ENCODE measurements at places on chromosomes 13 and 19.

- H3K36me3 ChIP-seq, result no peaks in the 10 kb centered on the region
- H3K27ac ChIP-seq, result no peak overlapping the region
- no peak overlapping the region for H3K4me3 ChIP-seq
These were observed 68.6 kb upstream of the MIR17HG start for GRCh38 chr13:91278888-91279287.

DNA sequence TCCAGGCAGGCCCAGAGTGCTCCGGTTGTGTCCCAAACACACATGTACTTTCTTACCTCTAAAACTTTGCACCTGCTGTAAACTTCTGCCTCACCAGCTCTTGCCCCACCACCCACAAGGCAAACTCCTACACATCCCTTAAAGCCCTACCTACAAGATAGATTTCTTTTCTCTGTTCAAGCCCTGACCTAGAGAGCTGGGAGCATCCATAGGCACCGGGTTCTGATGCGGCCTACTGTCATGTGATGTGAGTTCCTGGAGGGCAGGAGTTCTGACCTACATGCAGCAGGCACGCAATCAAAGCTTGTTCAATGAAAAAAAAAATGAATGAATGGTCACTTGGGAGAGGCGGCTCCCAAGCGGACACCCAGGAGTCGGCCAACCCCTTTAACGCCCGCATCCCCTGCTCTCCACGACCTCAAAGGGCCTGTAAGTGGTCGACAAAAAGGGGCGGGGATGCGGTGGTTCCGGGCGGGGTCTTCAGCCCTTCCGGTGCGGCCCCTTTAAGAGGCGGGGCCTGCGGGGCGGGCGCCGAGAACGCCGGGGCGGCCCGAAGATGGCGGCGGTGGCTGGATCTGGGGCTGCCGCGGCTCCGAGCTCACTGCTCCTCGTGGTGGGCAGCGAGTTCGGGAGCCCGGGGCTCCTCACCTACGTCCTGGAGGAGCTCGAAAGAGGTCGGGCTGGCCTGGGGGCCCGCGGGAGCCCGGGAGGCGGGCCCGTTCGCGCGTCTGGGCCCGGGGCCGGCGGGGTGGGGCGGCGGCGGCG, at the start of gene MAP1S:
Gene MAP1S, plus strand, starts transcription at position 534 of the 765 bp plus-strand sequence. Its CDS starts 23 bp downstream, at position 557.
- peak within 1 kb of the TSS; percentile 89 for H3K27ac ChIP-seq
- H3K4me3 ChIP-seq, result peak within 1 kb of the TSS; percentile 90
- H3K36me3 ChIP-seq, result no peaks in the 10 kb centered on the region

- DNase-seq, result no peak
- H3K4me1 ChIP-seq, result peaks cover 10% of the 10 kb centered on the region
- no peaks in the 10 kb centered on the region for H3K27me3 ChIP-seq
- peaks cover 2% of the 10 kb centered on the region for H3K36me3 ChIP-seq
- H3K27ac ChIP-seq, result no peak overlapping the region
These were observed 540.5 kb downstream of the PCDH9 start for GRCh38 chr13:66689628-66690027.

- no peaks in the 10 kb centered on the region for H3K4me1 ChIP-seq
- DNase-seq, result peak; percentile 0
- no peak overlapping the region for H3K4me3 ChIP-seq
- H3K36me3 ChIP-seq, result no peaks in the 10 kb centered on the region
- H3K27me3 ChIP-seq, result no peaks in the 10 kb centered on the region
These were observed 28.3 kb upstream of the ZNF729 start for GRCh38 chr19:22257916-22258315.

DNA sequence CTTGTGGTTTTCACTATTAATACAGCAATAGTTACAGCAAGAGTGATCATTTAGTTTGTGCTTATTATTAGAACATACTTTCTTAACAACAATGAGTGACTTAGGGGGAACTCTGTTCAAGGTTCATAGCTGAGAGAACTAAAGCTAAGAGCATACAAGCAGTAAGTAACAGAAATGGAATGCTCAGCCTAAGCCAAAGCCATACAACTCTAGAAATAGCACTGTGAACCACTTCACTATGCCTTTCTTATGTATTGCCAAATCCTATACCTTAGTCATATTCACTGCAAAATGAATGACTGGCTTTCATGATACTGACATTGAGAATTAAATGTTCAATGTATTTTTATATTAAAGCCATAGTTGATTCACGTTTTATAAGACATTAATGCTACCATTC, 599.7 kb upstream of the SLITRK1 start:
- H3K4me3 ChIP-seq, result no peak overlapping the region
- DNase-seq, result no peak
- H3K27me3 ChIP-seq, result no peaks in the 10 kb centered on the region
- H3K4me1 ChIP-seq, result no peaks in the 10 kb centered on the region
- no peak overlapping the region for H3K27ac ChIP-seq

DNA sequence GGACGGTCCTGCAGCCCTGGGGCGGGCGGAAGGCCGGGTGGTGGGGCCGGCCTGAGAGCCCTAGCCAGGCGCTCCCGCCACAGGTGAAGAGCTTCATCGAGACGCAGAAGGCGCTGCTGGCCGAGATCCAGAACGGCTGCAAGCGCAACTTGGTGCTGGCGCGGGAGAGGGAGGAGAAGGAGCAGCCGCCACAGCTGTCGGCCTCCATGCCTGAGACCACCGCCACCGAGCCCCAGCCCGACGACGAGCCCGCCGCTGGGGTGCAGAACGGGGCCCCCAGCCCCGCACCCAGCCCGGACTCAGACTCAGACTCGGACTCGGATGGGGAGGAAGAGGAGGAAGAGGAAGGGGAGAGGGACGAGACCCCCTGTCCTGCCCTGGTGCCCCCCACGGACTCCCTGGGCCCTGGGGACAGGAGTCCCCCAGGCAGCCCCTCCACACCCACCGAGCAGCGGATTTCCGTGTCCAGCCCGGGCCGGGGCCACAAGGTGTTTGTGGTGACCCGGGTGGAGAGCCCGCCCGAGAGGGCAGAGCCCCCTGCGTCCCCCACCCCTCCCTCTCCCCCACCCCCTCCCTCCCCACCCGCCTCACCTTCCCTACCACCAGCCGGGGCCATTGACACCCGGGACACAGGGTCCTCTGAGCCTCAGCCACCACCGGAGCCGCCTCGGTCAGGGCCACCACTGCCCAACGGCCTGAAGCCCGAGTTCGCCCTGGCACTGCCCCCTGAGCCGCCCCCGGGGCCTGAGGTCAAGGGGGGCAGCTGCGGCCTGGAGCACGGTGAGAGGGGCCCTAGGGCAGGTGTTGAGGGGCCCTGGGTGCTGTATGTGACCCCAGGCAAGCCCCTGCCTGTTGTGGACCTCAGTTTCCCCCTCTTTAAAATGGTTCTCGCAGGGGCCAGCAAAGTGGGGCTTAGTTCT, 15.3 kb downstream of the NKPD1 start:
- H3K4me1 ChIP-seq, result no peaks in the 10 kb centered on the region
- no peak overlapping the region for H3K27ac ChIP-seq
- no peak for DNase-seq
- H3K27me3 ChIP-seq, result no peaks in the 10 kb centered on the region
- no peak overlapping the region for H3K4me3 ChIP-seq
- H3K36me3 ChIP-seq, result peaks cover 4% of the 10 kb centered on the region

GRCh38 chr13:113166681-113167080, 8.2 kb downstream of the PROZ start:
- no peak overlapping the region for H3K27ac ChIP-seq

GRCh38 chr13:100128373-100128772, 39.5 kb downstream of the PCCA start:
- no peak overlapping the region for H3K27ac ChIP-seq
- no peak for DNase-seq
- H3K4me1 ChIP-seq, result peaks cover 10% of the 10 kb centered on the region
- H3K36me3 ChIP-seq, result peaks cover 9% of the 10 kb centered on the region
- H3K4me3 ChIP-seq, result no peak overlapping the region
- H3K27me3 ChIP-seq, result no peaks in the 10 kb centered on the region

DNA sequence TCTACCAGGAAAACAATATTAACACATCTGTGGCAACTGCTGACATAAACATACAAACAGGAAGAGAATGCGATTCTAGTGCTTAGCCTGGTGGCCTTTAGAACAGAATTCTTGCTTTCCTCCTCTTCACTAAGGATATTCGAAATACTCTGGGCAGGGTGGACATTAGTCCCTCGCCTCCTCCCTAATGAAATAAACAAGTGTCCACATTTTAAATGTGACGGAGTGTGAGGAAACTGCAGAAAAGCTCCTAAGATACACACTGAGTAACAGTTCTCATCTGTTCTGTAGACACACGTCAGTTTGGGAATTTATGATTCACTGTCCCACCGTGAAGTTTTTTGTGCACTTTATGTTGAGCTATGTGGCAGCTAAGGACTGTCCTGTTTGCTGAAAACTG, 639 bp downstream of the STARD13 start:
- H3K27me3 ChIP-seq, result no peaks in the 10 kb centered on the region
- H3K27ac ChIP-seq, result peak overlapping the region; percentile 94
- peaks cover 29% of the 10 kb centered on the region for H3K4me1 ChIP-seq
- H3K4me3 ChIP-seq, result peak overlapping the region; percentile 90
- H3K36me3 ChIP-seq, result no peaks in the 10 kb centered on the region
- DNase-seq, result no peak

- H3K27me3 ChIP-seq, result no peaks in the 10 kb centered on the region
- no peak for DNase-seq
- peaks cover 18% of the 10 kb centered on the region for H3K36me3 ChIP-seq
- no peak overlapping the region for H3K27ac ChIP-seq
- H3K4me1 ChIP-seq, result peaks cover 49% of the 10 kb centered on the region
These were observed 22.9 kb downstream of the MBNL2 start for GRCh38 chr13:97245011-97245410.

- no peaks in the 10 kb centered on the region for H3K27me3 ChIP-seq
- peaks cover 15% of the 10 kb centered on the region for H3K36me3 ChIP-seq
- peaks cover 9% of the 10 kb centered on the region for H3K4me1 ChIP-seq
- H3K4me3 ChIP-seq, result no peak overlapping the region
- DNase-seq, result peak; percentile 95
These were observed 12.6 kb upstream of the ZNF414 start for GRCh38 chr19:8526345-8527091.

DNA sequence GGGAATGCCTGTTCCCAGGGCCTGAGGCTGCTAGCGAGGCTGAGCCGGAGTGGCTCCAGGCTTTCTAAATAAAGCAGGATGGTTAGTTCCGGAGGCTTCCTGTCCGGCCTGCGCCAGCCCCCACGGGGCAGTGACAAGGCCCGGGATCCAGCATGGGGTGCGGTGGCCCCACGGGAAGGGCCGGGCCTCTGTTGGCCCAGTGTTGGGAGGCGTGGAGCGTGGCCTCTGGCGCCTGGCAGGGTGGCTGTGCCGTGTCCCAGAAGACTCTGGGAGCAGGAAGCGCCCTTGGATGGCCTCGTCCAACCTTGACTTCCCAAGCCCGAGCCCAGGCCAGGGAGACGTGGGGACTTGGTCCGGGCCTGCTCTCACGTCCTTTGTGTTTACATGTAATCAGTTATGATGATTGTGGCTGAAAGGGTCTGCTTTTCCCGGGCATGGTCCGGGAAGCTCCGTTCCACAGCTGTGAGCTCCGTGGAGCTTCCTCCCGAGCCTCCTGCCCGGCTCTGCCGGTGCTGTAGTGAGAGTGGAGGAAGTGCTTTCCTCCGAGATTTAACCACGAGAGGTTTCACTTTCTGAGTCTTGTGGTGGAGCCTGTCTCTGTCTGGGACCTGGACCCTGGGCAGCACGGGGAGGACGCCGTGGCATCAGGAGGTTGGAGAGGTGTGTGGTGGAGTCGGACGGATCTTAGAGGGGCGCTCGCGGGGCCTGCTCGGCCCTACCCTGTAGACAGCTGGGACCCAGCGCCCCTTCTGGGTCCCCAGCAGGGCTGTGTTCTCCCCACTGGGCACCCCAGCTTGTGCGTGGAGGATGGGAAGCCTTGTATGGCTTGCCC, 4.6 kb downstream of the GNA11 start:
- H3K4me3 ChIP-seq, result peak overlapping the region; percentile 54
- no peaks in the 10 kb centered on the region for H3K27me3 ChIP-seq
- H3K36me3 ChIP-seq, result no peaks in the 10 kb centered on the region
- peak overlapping the region; percentile 53 for H3K27ac ChIP-seq
- peaks cover 12% of the 10 kb centered on the region for H3K4me1 ChIP-seq

GRCh38 chr19:39347332-39348164, 5.3 kb downstream of the SAMD4B start:
- H3K27me3 ChIP-seq, result no peaks in the 10 kb centered on the region
- peak overlapping the region; percentile 8 for H3K27ac ChIP-seq
- peaks cover 57% of the 10 kb centered on the region for H3K4me1 ChIP-seq
- peaks cover 39% of the 10 kb centered on the region for H3K36me3 ChIP-seq

GRCh38 chr13:21338156-21338555, 120.9 kb downstream of the ZDHHC20 start:
- peaks cover 15% of the 10 kb centered on the region for H3K4me1 ChIP-seq
- peak overlapping the region; percentile 85 for H3K27ac ChIP-seq
- DNase-seq, result no peak

DNA sequence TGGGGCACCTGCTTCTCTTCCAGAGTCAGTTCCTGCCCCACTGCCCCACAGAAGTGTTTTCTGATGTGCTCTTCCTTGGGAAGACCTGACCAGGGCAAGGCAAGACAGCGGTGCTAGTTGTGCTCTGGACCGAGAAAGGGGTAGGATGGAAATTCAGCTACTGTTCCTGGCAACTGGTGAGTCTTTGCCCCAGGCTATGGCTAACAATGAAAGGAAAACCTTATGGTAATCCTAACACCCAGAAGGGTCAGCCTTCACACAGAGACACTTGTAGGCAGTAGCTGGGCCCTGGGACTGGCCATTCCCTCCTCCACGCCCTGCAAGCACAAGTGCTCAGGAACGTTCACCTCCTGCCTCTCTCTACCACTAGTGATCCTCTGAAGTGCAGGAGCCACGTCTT, 9.6 kb upstream of the CYSLTR2 start:
- no peak for DNase-seq
- no peak overlapping the region for H3K27ac ChIP-seq
- no peaks in the 10 kb centered on the region for H3K36me3 ChIP-seq
- H3K4me3 ChIP-seq, result no peak overlapping the region
- no peaks in the 10 kb centered on the region for H3K27me3 ChIP-seq
- H3K4me1 ChIP-seq, result peaks cover 6% of the 10 kb centered on the region

GRCh38 chr13:102704238-102705058, 9.6 kb upstream of the METTL21C start:
- H3K4me1 ChIP-seq, result peaks cover 33% of the 10 kb centered on the region
- DNase-seq, result no peak
- no peaks in the 10 kb centered on the region for H3K36me3 ChIP-seq
- peak overlapping the region; percentile 54 for H3K4me3 ChIP-seq

DNA sequence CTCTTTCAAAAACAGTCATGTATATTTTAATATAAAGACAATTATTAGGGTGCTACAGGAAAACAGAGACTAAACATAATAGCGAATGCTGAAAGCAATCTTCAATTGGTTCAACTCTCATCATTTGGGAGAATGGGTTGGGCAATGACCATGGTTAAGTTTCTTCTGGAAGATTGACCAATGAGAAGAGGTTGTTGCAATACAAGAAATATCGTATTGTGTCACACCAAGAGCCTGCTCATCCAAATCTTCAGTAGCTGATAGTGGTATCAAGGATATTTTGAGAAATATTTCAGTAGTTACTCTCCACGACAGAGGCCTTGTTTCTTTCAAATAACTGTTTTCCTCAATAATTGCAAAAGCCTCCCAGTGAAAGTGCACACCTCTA, 83.0 kb upstream of the FNDC3A start:
- H3K4me3 ChIP-seq, result no peak overlapping the region
- no peak for DNase-seq
- H3K27me3 ChIP-seq, result no peaks in the 10 kb centered on the region

GRCh38 chr13:105087945-105088344, 1447.5 kb downstream of the EFNB2 start:
- H3K4me1 ChIP-seq, result peaks cover 23% of the 10 kb centered on the region
- no peaks in the 10 kb centered on the region for H3K27me3 ChIP-seq
- DNase-seq, result no peak
- no peak overlapping the region for H3K27ac ChIP-seq
- H3K4me3 ChIP-seq, result no peak overlapping the region
- no peaks in the 10 kb centered on the region for H3K36me3 ChIP-seq

GRCh38 chr13:46101484-46102254, 3.2 kb downstream of the CPB2 start:
- no peak overlapping the region for H3K27ac ChIP-seq
- H3K4me1 ChIP-seq, result peaks cover 7% of the 10 kb centered on the region
- H3K27me3 ChIP-seq, result no peaks in the 10 kb centered on the region
- no peak for DNase-seq
- H3K36me3 ChIP-seq, result no peaks in the 10 kb centered on the region
- no peak overlapping the region for H3K4me3 ChIP-seq
